Spleen (tissue), 13 donors: ENCODE measurements at places on chromosomes 2 and 18. TPM values are rescaled to one million over a fixed set of nuclear protein-coding genes. Genes with fewer than 3 reads are reported as not detected.

DNA sequence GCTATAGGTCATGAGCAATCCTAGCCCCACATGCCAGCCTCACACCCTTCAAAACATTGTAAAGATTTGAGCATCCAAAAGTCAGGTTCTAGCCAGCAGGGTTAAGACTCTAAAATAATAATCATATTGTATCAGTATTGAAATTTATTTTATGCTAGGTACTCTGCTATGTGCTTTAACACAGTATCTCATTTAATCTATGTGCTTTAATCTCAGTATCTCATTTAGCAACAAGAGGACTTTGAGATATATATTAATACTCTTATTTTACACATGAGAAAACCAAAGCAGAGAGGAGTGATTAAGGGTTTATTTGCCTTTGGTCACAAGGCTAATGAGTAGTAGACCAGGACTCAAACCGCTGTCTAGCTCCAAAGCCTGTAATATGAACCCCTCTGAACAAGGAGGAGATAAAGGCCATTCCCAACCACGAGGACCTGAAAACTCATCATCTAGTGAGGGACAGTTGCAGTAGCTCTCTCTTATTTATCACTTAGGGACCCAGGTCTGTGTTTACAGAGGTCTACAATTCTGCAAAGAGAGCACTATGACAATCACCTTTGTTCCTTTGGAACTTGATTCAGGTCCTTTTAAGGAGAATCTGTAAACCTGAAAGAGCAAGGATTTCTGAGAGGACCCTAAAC, 116.5 kb upstream of the SERTAD2 start:
- no peak for DNase-seq

GRCh38 chr2:142030735-142031134, 100.1 kb downstream of the LRP1B start:
- no peak for DNase-seq

DNA sequence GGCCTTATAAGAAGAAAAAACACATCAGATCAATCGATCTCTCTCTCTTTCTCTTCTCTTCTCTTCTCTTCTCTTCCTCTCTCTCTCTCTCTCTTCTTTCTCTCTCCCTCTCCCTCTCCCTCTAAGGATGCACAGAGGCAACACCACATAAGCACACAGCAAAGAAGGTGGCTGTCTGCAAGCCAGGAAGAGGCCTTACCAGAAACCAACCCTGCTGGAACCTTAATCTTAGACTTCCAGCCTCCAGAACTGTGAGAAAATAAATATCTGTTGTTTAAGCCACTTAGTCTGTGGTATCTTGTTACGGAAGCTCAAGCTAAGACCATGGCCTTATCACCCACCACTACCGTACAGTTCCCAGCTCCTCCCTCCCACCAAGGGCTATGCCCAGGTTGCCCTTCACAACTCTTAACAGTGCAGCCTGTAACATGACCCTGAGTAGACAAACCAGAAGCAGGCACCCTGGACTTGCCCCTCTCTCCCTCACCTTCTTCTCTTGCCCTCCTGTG, 25.2 kb upstream of the TMEM237 start:
- DNase-seq = no peak

- DNase-seq = no peak
These were observed 95.9 kb downstream of the MAP4K4 start for GRCh38 chr2:101793277-101793969.

DNA sequence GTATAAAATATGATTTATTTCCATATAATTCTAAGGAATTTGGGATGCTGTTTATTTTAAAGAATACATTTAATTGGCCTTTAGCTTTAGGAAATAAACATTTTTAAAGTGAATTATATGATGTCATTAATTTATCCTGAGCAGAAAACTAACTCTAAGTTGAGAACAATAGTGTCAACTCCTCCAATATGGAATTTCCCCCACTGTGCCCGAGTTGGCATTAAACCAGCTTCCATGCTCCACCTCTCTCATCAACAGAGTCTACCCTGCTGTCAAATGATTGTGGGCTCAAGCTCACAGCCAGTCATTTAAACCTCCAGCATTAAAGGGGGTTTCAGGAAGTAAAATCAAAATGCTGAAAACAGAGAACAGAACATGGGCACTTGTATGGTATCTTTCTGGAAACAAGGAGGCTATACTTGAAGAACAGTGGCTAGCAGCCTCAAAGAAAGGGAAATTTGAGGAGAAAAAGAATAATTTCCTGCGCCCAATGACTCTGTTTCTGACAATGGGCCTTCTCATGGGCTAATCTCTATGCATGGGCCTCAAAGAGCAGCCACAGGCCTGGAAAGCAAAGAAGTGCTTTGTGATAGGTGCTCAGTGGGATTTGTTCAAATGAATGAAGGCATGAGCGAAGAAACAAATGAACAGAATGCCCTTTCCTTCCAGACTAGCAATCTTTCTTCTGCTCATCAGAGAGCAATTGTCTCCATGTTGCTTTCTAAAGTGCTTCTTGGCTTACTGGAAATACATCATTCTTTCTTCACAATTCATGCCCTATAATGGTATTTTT, 252.8 kb downstream of the MTX2 start:
- DNase-seq = no peak

- no peak for DNase-seq
These were observed 209.2 kb upstream of the GATA6 start for GRCh38 chr18:21960189-21960588.

GRCh38 chr2:138012082-138012481, 47.8 kb downstream of the HNMT start:
- DNase-seq = no peak

DNA sequence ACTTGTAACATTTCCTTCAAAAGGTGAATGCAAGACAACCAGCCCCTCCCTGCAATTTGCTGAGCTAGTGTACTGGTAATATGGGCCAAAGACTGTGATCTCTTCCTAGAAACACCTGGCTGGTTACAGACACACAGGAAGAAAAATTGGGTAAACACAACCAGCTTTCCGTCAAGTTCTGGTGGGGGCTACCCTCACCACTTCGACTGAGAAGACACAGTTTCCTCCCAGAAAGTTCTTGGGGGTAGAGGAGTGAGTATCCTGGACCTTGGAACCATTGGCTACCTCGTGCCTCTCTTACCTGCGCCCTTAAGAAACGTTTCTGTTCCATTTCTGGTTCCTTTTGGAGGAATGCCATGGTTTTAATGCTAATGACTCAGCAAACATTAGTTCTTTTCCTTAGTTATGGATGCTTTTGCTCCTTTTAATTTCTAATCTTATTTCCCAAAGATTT, 120.9 kb upstream of the DLX2 start:
- no peak for DNase-seq

- DNase-seq = no peak
These were observed 362.7 kb downstream of the CPS1 start for GRCh38 chr2:210919128-210919527.

DNA sequence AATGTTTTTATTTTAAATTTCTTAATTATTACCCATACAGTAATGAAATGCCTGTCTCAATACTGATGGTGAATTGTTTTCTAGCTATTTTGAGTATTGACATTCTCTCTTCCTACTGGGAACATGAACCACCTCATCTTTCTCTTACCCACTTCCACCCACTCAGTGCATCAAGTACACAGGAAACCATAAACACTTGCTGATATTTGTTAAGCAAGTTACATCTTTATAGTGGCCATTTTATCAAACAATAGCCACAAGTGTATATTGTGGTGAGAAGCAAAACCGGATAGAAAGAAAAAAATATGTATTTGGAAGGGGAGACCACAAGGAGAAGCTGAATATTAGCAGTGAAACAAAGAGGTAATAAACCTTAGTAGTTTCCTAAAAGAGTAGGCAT, 368.1 kb upstream of the HNRNPA3 start:
- DNase-seq = no peak

DNA sequence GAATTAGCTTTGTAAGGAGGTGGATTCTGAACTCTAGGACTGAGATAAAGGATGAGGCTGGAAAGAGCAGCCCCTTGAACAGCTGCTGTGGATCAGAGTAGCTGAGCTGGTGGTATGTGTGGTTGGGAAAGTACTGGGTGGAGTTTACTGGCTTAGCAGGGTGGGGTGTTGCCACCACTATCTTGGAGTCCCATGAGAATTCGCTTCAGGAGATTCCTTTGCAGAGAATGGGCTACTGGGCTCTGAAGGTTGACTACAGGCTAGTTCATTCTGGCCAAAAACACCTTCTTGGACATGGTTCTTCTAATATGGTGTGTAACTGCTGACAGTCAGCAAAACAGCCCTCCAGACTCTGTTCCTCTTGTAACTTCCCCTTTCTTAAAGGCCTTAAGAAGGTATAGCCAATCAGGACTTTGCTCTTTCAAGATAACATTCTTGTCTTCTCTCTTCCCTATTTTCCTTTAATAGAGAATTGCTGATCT, 52.7 kb downstream of the TET3 start:
- no peak for DNase-seq

- no peak for DNase-seq
These were observed 31.1 kb downstream of the EPAS1 start for GRCh38 chr2:46328291-46328690.

DNA sequence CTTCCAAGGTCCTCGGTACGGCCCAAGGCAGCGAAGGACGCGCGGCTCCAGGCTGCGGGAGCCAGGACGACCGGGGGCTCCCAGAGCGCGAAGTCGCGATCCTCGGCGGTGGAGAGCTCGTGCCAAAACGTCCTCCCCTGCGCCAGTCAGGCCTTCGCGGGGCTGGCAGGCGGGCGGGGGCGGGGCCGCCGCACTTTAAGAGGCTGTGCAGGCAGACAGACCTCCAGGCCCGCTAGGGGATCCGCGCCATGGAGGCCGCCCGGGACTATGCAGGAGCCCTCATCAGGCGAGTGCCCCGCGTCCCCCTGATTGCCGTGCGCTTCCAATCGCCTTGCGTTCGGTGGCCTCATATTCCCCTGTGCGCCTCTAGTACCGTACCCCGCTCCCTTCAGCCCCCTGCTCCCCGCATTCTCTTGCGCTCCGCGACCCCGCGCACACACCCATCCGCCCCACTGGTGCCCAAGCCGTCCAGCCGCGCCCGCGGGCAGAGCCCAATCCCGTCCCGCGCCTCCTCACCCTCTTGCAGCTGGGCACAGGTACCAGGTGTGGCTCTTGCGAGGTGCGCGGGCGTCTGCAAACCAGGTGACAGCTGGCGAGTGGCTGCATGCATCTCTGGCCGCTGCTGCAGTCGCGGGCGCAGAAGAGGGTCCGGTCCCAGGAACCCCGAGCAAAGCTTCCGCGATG, at the start of gene CIDEA:
Gene CIDEA, plus strand, starts transcription at position 226 of the 684 bp plus-strand sequence. Its CDS starts 23 bp downstream, at position 249.
- peak; percentile 60 for DNase-seq

- no peak for DNase-seq
These were observed 16.3 kb downstream of the PROC start for GRCh38 chr2:127434515-127434914.

- no peak for DNase-seq
These were observed 1049.2 kb upstream of the ZEB2 start for GRCh38 chr2:145569108-145569507.

DNA sequence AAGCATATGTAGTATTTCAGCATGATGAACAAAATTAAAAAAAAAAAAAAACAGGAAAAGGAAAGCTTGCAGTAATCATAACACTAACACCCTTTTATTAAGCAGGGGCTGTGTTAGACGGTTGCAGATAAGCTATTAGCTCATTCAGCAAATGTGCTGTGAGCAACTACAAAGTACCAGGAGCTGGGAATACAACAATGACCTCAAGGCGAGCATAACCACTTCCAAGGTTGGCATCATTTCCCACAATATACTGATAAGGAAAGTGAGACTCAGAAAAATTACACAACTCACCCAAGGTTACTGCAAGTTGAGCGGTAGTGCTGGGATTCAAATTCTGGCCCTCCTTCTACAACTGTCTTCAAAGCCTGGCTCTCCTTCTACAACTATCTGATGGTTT, 38.2 kb upstream of the ACTR3 start:
- no peak for DNase-seq

DNA sequence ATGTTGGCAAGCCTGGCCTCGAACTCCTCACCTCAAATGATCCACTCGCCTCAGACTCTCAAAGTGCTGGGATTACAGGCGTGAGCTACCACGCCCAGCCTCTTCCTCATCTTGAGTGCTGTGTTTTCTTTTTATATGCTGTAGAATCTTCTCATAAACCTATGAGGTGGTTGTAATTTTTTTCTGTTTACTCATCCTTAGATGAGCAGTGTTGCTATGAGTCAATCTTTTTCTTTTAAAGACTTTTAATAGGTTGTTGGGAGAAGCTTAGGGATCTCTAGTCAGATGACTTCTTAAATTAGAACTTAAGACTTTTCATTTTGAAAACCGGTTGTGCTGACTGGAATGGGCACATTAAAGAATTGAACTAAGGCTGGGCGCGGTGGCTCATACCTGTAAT, 8.7 kb upstream of the AAK1 start:
- DNase-seq = no peak

SGPP2 gene
- 2.2 TPM for total RNA-seq

FAM237A gene
- total RNA-seq = not detected

SERPINB3 gene
- not detected for total RNA-seq

TTN gene
- total RNA-seq = 15.0 TPM

UGT1A8 gene
- not detected for total RNA-seq

DIPK1C gene
- not detected for total RNA-seq

SERPINB13 gene
- not detected for total RNA-seq

COBLL1 gene
- total RNA-seq = 73.6 TPM
